ENCODE measurements at places on chromosomes 3 and 15. TPM values are rescaled to one million over a fixed set of nuclear protein-coding genes. Genes with fewer than 3 reads are reported as not detected.

Gene FILIP1L
- total RNA-seq, result 81.0 TPM

Gene PATL2
- total RNA-seq, result 6.6 TPM

Gene SCAANT1
- total RNA-seq, result not detected

GRCh38 chr3:143935678-143936077 lies 35.9 kb upstream of the DIPK2A start:
- DNase-seq, result no peak

- no peak for DNase-seq
Measured at GRCh38 chr3:158418035-158418434, 153.0 kb upstream of the MLF1 start.

- no peak for DNase-seq
Measured at GRCh38 chr3:125618851-125619250, 23.6 kb upstream of the OSBPL11 start.

DNA sequence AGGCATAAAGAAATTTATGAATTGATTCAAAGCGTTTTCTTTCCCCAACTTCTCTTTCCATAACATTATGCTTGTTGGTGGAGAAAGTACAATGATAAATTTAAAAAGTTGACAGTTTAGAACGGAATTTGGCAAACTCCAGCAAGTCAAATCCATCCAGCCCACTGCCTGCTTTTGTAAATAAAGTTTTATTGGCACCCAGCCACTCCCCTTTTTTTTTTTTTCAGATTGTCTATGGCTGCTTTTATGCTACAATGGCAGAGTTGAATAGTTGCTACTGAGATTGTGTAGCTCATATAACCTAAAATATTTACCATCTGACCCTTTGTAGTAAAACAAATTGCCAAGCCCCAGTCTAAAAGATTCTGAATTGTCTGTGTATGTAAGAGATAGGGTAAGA lies 112.8 kb upstream of the RBMS3 start:
- DNase-seq, result no peak

All from right cardiac atrium (tissue), 5 donors.